ENCODE measurements at places on chromosomes 3 and 15. TPM values are rescaled to one million over a fixed set of nuclear protein-coding genes. Genes with fewer than 3 reads are reported as not detected.

DNA sequence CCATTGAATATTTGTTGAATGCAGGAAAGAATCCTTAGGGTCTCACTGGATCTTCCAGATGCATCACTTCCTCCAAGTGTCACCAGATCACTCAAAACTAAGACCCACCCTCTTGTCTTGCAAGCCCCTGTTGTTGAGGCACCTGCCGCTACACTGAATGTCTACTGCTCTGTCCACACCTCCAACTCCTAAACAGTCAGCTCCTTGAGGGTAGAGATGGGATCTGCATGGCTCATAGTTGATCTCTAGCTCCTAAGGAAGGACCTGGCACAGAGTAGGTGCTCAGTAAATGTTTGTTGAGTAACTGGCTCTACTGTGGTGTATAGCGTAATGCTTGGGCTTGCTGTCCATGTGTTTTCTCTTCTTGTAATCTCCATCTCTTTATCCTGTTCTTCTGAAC, 8.8 kb downstream of the SLC6A20 start:
- DNase-seq = no peak

The BLM gene
- polyA plus RNA-seq = 11.5 TPM

- DNase-seq = no peak
Measured at GRCh38 chr3:14691239-14691638, 16.3 kb downstream of the C3orf20 start.

- no peak for DNase-seq
Measured at GRCh38 chr3:63370094-63370493, 92.0 kb downstream of the SYNPR start.

The SRGAP3 gene
- 28.4 TPM for polyA plus RNA-seq

GRCh38 chr15:70055601-70056051, 42.1 kb downstream of the TLE3 start:
- no peak for DNase-seq

- DNase-seq = no peak
Measured at GRCh38 chr3:46335541-46335940, 18.4 kb upstream of the CCR2 start.

The ZMAT3 gene
- 8.6 TPM for polyA plus RNA-seq

- no peak for DNase-seq
Measured at GRCh38 chr3:178397202-178397601, 139.0 kb upstream of the KCNMB2 start.

- DNase-seq = no peak
Measured at GRCh38 chr3:48352546-48352945, 19.1 kb upstream of the SPINK8 start.

- DNase-seq = no peak
Measured at GRCh38 chr3:9715136-9715535, 11.5 kb downstream of the CPNE9 start.

DNA sequence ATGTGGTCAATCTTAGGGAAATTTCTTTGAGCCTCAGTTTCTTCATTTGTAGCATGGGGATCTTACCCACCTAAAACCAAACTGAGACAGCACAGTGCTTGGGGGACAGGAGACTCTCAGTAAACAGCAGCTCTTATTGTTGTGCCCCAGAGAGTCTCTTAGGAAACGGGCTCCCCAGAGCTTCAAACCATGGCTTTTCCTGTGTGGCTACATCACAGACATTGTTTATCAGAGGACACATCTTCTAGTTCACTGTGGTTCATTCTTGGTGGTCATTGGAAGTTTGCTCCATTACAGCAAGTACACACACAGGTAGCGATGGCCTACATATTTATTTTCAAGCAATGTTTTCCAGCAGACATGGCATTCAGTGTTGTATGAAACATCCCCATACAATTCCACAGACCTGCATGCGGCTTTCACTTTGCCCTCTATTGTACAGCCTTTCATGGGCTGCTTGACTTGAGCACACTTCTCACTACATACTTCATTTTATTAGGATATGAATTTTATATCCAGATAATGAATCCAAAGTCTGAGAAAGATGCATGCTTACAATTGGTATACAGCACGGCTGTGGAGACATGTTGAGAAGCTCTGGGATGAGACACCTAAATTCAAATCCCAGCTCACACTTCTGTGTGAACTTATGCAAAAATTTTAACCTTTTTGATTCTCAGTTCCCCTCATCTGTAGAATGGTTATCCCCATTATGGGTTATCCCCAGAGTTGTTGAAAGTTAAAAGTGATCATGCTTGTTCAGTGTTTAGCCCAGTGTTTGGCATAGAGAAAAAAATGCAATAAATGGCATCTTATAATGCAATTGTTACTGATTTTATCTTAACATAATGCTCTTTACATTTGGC, 84.8 kb upstream of the ICE2 start:
- no peak for DNase-seq

GRCh38 chr15:33380406-33380805, 69.6 kb downstream of the RYR3 start:
- DNase-seq = no peak

The FEZF2 gene
- not detected for polyA plus RNA-seq

GRCh38 chr3:195178124-195178910, 92.6 kb downstream of the XXYLT1 start:
- no peak for DNase-seq

The EIF5A2 gene
- 5.9 TPM for polyA plus RNA-seq

The AMIGO3 gene
- 1.4 TPM for polyA plus RNA-seq

DNA sequence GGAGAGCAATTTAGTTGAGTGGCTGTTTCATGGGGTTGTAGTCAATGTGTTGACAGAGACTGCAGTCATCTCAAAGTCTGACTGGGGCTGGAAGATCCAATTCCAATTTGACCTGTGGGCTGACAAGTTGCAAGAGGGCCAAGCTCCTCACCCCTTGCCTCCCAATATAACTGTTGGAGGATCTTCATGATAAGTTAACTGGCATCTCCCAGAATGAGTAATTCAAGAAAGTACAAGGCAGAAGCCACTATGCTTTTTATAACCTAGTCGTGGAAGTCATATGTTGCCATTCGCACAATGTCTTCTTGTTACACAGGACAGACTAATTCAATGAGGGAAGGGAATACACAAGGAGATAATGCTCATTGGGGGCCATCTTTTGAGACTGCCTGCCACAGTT, 29.1 kb downstream of the GPR15 start:
- DNase-seq = no peak

DNA sequence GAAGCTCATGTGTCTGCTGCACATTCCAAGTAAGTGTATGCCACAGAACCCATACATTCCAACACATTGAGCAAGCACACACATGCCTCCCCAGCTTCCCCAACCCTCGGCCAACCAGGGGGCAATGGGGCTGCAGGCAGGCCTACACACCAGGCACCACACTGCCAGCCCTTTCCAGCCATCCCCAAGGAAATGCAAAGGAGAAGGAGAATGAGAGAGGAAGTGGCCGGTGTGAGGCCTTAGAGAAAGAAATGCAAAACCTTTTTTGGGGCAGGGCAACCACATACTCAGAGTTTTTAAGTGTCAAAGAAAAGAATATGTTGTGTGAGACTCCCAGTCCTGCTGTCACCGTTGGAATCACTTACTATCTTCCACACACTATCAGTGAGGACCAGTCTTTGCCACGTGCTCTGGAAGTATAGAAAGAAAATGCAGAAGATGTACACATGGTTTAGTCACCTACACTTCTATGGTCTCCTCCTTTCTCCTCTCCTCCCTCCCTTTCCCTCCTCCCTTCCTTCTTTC, 11.1 kb downstream of the IGF2BP2 start:
- no peak for DNase-seq

The ARGFX gene
- polyA plus RNA-seq = not detected

- DNase-seq = no peak
Measured at GRCh38 chr3:69763458-69763857, 24.2 kb downstream of the MITF start.
